ENCODE measurements at places on chromosomes 3 and 15.

- no peak for DNase-seq
Measured at GRCh38 chr3:116579840-116580239, 129.7 kb upstream of the TUSC7 start.

DNA sequence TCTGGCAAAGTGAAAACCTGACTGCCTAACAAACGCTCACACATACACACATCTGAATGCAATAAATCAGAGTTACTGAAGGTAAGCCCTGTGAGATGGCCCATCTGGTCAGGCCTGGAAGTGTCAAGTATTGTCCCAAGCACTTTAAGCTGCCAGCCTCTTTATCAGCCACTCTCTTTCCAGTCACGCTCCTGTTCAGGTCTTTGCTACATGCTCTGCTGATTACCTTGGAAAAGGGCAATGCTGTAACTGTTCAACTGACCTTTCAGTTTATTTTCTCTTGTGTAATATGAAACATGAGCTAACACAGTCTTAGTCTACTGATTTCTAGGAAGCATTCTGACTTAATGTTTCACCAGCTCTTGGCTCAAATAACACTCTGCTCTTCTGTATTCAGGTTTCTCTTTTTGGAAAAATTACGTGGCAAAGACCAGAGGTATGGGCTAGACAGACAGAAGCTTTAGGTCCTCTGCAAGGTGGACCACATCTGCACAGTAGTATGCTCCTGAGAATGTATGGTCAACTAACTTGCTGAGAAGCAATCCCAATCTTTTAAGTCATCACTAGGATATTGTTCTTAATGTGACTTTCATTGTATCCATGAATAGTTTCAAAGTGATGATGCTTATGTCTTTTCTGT is 44.5 kb downstream of the GBE1 start:
- DNase-seq = no peak

DNA sequence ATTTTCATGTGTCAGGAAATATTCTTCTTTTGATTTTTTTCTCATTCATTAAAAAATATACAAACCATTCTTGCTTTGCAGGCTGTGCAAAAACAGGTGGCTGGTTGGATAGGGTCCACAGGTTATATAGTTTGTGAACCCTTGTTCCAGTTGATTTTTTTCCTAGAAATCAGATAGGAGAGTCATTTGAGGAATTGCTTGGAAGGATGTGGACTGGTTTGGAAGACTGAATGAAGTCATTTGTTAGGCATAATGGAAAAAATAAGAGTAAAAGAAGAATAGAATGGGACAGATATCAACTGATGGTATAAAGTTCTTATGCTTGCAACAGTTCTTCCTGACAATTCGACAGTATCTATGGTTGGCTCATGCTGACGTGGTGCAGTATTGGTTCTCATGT is 189.4 kb downstream of the PTPRG start:
- DNase-seq = no peak

DNA sequence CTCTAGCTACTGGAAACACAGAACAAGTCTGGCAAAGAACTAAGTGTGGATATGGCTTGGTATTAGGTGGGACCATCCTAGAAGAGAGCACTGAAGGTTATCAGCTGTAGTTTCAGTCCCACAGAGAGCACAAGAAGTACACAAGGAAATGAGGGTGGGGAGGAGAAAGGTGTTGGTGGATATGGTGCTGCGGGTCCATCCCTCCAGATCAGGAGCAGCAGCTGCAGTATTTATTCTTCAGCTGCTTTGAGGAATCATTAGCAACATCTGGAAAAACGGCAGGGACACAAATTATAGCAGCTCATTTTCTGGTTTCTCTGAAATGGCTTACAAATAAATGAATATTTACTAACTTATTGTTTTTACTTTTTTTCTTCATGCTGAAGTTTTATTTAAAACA is 29.0 kb downstream of the CD80 start:
- no peak for DNase-seq

GRCh38 chr3:29181149-29181780 is 99.6 kb upstream of the RBMS3 start:
- DNase-seq = no peak

DNA sequence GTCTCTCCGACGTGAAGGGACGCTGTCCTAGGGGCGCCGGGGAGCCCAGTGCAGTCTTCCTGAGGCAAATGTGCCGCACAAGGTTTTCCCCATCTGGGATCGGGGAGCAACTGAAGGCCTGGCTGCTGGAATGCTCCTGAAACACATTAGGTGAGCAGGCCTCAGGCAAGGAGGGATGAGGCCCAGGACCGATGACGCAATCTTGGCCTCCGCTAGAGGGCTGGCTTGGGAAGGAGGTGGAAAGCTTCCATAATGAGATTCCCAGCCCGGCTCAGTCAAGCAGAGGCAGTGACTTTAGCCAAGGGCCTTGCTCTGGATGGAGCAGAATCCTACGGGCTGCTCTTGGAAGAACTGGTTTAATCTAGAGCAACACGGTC is 50.8 kb downstream of the CPN2 start:
- DNase-seq = no peak

- DNase-seq = no peak
Measured at GRCh38 chr15:22989576-22990477, 9.7 kb upstream of the CYFIP1 start.

DNA sequence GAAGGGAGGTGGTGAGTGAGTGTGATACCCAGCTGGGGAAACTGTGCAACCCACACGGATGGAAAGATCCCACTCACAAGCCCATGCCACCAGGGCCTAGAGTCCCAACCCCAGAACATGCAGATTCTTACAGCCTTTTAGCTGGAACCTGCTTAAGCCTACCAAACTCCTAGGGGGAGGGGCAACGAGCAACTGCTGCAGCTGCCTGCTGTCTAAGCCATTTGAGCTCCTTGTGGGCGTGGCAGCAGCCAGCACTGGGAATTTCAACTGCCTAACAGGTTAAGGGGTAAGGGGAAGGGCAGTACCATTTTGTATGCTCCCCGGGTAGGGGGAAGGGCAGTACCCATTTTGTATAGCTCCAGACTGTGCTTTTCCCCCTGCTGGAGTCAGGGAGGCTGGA is 673.2 kb upstream of the BCHE start:
- no peak for DNase-seq

- DNase-seq = no peak
Measured at GRCh38 chr15:86016750-86017149, 62.9 kb upstream of the AGBL1 start.

GRCh38 chr3:154668835-154669234 is 238.8 kb upstream of the GPR149 start:
- no peak for DNase-seq

DNA sequence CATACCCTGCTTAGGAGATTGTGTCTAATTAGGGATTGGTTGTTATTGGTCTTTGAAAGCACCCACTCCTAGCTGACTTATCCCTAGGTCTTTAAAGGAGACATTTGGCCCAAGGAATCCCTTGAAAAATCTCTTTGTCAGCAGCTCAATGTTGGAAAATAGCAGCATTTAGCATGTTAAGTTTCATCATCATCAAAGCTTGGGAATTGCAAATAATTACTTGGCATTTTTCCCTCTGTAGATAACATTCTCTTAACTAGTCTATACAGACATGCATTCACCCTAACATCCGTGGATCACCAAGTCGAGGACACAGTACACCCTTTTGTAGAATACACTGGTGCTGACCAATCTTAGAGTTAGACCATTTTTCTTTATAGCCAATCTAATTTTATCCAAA is 332.2 kb downstream of the AGBL1 start:
- no peak for DNase-seq

GRCh38 chr3:117903226-117903625 is 1131.4 kb downstream of the IGSF11 start:
- DNase-seq = no peak

- DNase-seq = no peak
Measured at GRCh38 chr3:121529308-121529707, 16.5 kb downstream of the POLQ start.

DNA sequence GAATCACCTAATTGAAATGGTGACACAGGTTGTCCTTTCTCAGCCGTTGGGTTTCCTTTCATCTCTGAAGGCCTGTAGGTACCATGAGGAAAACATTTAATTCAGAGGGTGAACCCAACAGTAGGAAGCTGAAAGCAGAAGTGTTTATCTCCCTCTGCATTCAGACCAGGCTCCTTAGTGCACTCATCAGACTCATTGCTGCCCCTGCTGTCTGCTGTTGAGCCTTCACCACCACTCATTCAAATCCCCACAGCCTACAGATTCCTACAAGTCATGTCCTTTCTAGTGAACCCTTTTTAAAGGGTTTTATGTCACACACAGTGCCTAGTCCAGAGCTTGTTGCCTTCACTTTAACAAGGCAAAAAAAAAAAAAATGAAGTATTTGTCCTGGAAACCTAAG is 13.4 kb downstream of the WDR48 start:
- DNase-seq = no peak

GRCh38 chr3:99678023-99678422 is 39.6 kb downstream of the COL8A1 start:
- no peak for DNase-seq

- DNase-seq = no peak
Measured at GRCh38 chr3:185062191-185062590, 90.7 kb downstream of the C3orf70 start.

- no peak for DNase-seq
Measured at GRCh38 chr15:65832549-65833364, 36.5 kb upstream of the RAB11A start.

- DNase-seq = no peak
Measured at GRCh38 chr3:15635121-15635661, 33.6 kb downstream of the BTD start.

GRCh38 chr3:88059380-88060170 is 520 bp downstream of the ZNF654 start:
- no peak for DNase-seq

GRCh38 chr15:48569591-48570302 is 75.8 kb downstream of the FBN1 start:
- no peak for DNase-seq

DNA sequence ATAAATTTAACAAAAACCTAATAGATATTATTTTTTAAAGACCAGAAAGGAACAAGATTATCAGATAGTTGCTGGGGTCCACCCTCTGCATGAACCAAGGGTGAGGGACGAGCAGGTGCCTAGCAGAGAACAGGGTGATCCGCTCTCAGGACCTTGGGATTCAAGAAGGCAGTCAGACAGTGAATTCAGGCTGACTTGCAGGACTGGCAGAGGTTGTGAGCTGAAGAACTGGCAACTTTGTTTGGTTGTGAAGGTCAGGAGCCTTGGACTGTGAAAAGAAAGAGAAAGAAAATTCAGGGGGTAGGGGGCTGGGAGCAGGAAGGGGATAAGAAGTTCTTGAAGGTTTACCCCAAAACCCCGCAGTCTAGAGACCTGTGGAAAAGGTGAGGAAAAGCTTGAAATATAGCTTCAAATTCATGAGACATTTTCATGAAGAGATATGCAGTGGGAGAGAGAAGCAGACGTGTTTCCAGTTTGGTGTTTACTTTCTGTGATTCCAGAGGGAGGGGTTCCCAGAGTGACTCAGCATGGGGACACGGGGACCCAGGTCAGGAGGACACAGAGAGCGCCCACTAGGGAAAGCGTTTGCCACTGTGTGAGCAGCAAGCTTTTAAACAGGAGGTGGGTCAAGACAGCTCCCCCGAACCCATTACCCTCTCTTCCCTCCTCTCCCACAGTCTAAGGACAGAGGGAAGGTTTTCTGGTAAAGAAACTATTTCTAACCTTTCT is 217.2 kb upstream of the UMPS start:
- no peak for DNase-seq

- DNase-seq = no peak
Measured at GRCh38 chr15:89125088-89125826, 37.0 kb downstream of the ABHD2 start.

DNA sequence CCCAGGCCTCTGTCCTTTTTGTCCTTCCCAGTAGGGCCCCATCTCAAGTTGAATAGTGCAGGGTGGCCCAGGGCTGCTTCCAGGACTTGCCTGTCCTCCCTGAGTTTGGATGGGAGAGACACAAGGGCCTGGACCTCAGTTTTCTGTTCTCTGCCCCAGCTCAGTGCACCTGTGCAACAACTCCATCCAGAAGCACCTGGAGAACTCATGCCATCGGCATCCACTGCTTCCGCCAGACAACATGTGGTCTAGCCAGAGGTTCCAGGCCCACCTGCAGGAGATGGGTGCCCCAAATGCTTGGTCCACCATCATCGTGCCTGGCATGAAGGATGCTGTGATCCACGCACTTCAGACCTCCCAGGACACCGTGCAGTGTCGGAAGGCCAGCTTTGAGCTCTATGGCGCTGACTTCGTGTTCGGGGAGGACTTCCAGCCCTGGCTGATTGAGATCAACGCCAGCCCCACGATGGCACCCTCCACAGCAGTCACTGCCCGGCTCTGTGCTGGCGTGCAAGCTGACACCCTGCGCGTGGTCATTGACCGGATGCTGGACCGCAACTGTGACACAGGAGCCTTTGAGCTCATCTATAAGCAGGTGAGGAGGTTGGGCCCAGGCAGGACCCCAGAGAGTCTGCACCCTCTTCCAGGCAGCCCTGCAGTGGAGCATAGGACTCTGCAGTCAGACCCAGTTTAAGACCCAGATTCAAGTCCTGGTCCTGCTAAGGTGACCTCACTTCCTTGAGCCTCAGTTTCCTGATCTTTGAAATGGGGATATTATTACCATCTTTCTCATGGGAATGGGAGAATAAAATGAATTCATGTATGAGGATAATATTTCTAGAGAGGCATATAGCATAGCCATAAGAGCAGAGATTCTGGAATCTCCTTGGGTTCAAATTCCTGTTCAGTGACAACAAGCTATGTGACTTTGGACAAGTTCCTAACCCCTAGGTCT is 14.7 kb downstream of the RPUSD3 start:
- no peak for DNase-seq

GRCh38 chr15:23420806-23421575 is 26.1 kb downstream of the GOLGA6L2 start:
- DNase-seq = no peak

GRCh38 chr3:134075846-134076245 is 46.1 kb upstream of the SLCO2A1 start:
- no peak for DNase-seq

GRCh38 chr3:128749035-128749434 is 23.1 kb downstream of the RAB7A start:
- DNase-seq = no peak

- no peak for DNase-seq
Measured at GRCh38 chr15:89647191-89647851, 7.9 kb downstream of the KIF7 start.

GRCh38 chr15:93268066-93268465 is 179.1 kb upstream of the RGMA start:
- no peak for DNase-seq

GRCh38 chr3:126258670-126259069 is 78.3 kb upstream of the ALDH1L1 start:
- DNase-seq = no peak

- DNase-seq = no peak
Measured at GRCh38 chr15:36951731-36952247, 148.6 kb downstream of the MEIS2 start.

DNA sequence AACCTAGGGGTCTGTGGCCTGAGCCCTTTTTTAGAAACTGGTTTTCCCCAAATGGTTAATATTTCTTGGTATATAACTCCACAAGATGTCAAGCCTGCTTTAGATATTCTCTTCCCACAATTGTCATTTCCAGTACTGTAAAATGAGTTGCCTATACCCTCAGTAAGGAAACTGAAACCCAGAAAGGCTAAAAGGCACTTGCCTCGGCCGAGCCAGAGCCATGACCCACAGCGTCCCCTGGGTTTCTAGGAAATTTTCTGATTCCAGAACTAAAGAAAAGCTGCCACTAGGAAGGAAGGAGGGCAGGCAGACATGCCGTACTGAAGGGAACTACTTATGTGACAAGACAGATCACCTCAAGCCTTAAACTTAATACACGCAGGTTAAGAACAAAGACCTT is 59.1 kb downstream of the ATP8B4 start:
- no peak for DNase-seq

GRCh38 chr3:21290557-21290956 is 460.5 kb downstream of the ZNF385D start:
- DNase-seq = no peak

- DNase-seq = no peak
Measured at GRCh38 chr3:126661532-126662364, 6.8 kb upstream of the TXNRD3 start.
